Stimulated activated CD8-positive, alpha-beta memory T cell treated with anti-CD3 and anti-CD28 coated beads, Interleukin-2, amount 100 ng/mL, for 48 hours (primary cell): ENCODE measurements at places on chromosomes 11 and 22.
A peak's percentile ranks its signal among the peaks of the same experiment; 100 is the strongest.

DNA sequence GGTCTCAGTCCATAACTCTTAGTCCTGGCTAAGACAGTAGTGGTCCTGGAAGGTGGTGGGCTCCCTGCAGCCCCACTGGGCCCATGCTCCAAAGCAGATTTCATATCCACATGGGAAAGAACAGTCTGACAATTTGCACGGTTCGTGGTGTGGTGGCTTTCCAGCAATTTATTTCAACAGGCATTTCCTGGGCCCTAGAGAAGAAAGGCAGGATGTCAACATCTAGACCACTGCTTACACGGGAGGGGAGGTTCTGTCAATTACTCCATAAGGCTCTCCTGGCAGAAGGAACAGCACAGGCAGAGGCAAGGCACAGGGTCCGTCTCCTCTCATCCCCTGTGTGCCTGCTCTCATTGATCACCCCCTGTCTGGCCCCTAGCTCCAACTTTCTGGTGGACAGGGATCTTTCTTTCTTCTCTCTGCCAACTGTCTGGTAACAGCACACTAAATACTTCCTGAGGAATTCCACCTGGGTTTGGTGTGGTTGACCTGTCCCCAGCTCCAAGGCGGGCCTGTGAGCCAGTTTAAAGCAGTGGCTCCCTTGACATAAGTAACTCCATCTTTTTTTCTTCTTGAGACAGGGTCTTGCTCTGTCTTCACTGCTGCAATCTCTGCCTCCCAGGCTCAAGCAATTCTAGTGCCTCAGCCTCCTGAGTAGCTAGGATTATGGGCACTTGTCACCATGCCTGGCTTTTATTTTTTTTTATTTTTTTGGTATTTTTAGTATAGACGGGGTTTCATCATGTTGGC, 5.1 kb upstream of the A4GALT start:
- no peak for DNase-seq

DNA sequence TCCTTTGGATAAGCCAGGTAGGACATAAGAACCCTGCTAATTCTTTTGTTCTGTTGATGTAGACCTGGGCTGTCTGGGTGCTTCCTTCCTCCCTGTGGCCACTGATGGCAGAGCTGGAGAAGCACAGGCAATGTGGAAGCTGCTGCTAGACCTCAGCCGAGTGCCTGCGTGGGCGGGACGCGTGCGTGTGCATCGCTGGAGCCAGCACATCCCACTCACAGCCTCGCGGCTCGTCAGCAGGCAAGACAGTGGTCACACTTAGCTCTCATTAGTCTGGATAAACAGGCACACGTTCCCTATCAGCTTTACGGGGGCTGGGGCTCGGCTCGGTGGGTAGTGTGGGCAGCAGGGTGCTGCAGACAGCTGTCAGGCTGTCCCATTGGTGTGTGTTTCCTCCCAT, 155.7 kb downstream of the GRIK4 start:
- DNase-seq: no peak

GRCh38 chr11:65355013-65355775, 643 bp downstream of the TIGD3 start:
- peak; percentile 23 for DNase-seq

DNA sequence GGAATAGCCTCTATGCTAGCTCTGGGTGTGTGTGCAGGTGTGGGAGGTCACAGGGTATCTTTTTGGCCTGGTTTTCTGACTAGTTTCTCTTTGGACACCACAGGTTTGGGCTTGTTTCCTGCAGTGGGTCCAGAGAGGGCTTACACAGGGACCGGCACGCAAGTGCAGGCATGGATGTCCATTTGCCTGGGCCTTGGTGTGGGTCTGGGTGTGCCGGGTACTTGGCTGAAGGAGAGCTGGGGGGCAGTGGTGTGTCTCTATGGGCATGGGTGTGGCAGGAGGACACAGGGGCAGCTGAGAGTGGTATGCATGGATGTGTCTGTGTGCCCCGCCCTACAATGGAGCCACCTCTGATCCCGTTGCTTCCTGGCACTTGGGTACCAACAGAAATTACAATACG, 7.5 kb upstream of the KCNJ11 start:
- DNase-seq: no peak
